ENCODE measurements at places on chromosomes 11 and 22.

DNA sequence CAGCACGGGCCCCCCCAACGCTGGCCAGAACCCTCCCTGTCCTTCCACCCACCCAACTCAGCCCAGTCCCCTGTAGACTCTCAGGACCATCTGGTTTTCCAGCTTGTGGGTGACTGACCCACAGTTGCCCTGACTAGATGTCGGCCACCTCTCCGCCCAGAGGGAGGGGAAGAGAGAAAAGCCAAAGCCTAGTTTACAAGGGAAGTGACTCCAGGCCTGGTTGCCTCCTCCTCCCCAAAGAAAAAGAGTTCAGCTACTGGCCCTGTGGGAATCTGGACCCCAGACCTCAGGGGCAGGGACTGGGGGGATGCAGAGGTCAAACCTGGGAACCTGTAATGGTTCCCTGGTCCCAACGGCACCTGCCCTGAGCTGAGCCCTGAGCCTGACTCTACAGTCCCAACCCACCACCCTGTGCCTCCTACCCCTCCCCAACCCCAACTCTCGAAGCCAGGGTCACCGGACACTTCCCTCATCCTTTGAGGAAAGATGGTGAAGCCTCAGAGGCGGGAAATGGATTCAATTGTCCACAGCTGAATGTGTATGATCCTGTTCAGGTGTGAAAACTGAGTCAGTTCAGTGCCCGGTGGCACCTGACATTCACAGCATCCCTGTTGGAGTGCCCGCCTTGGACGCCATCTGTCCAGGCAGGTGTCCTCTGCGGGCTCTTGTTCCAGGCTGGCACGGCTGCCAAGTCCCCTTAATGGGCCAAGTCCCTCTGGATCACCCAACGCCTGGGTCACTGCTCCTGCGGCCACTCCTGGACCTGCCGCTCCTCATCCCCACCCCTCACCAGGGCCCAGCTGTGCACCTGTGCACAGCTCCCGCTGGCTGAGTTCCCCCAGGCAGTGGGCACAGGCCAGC is 21.0 kb upstream of the WNT7B start:
- DNase-seq = no peak

DNA sequence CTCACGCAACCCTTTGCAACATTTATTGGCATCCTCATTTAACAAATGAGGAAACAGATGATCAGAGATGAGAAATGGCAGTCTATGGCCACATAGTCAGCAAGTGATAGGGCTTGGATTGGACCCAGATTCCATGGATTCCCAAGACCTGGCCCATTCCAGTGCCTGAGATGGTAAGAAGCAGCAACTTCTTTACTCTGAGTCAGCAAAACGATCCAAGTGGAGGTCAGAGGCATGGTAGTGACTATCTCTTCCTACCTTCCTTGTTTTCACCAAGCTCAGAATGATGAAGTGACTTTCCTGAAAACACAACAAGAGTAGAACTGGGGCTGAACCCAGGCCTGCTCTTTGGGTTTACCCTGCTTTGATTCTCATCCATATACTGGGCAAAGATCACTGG is 293.1 kb downstream of the TENM4 start:
- DNase-seq = no peak

DNA sequence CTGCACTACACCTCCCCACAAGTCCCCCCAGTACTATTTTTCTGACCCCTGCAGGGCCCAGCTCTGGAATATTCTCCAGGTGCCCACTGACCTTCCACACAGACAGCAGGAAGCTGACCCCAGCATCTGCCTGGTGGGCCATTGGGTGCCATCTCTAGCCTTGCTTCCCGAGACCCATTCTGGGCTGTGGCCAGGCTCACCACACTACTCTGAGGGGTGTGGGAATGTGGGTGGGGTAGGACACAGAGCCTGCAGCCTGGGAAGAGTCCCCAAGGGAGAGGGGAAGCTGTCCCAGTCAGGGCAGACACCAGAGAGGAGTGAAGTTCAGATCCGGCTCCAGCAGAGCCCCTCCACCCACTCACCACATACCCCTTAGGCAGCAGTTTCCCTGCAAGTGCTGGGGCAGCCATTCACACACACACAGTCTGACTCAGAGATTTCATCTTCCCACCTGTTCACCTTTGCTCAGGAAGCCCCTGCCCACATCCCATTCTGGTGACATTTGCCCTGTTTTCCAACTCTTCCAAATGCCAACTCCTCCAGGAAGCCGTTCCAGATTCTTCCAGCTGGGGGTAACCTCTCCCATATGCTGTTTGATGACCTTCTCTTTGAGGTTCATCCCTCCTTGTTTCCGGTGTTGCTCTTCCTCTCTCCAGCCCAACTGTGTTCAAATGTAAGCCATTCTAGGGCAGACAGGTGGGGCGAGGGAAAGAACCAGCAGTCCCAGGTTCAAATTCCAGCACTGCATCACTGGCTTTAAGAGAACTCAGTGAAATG is 1.9 kb downstream of the SLCO2B1 start:
- no peak for DNase-seq

GRCh38 chr11:114263513-114264170 is 32.6 kb upstream of the NNMT start:
- no peak for DNase-seq

DNA sequence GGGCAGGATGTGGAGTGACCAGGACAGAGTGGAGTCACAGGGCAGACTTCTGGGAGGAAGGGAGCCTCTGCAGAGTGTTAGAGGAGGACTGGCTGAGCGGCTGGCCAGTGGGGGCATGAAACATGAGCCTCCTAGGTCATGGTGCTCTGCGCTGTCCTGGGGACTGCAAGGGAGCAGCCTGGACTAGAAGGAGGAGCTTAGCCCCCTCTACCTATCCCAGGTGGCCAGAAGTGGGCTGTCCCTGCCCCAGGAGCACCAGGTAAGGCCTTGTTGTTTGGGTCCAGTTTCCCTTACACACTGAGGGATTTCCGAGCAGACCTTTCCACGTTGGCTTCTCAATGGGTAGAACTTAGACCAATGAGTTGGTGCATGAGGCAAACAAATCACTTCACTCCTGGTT is 7.4 kb downstream of the PKNOX2 start:
- no peak for DNase-seq

DNA sequence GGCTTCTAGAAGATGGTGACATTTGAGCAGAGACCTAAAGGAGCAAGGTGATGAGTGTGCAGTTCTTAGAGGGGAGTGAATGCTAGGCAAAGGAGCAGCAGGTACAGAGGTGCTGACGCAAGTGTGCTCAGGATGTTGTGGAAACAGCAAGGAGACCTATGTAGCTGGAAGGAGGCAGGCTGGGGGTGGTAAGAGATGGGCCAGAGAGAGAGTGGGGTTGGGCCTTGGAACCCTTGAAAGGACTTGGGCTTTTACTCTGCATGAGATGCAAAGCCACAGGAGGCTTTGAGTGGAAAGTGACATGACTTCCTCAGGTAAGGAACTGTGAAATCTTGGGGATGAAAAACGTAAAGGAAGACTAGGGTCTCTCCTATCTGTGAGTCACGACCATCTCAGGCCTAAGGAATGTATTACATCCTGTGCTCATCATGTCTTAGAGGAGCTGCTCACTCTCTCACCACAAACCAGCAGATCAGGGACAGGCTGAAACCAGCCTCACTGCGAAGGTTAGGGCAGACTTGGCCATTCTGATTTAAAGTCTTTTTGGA is 65.4 kb downstream of the MICAL2 start:
- no peak for DNase-seq

GRCh38 chr22:43698403-43698802 is 113.7 kb downstream of the EFCAB6 start:
- DNase-seq = no peak

GRCh38 chr11:76543006-76543703 is 98.3 kb downstream of the EMSY start:
- no peak for DNase-seq

DNA sequence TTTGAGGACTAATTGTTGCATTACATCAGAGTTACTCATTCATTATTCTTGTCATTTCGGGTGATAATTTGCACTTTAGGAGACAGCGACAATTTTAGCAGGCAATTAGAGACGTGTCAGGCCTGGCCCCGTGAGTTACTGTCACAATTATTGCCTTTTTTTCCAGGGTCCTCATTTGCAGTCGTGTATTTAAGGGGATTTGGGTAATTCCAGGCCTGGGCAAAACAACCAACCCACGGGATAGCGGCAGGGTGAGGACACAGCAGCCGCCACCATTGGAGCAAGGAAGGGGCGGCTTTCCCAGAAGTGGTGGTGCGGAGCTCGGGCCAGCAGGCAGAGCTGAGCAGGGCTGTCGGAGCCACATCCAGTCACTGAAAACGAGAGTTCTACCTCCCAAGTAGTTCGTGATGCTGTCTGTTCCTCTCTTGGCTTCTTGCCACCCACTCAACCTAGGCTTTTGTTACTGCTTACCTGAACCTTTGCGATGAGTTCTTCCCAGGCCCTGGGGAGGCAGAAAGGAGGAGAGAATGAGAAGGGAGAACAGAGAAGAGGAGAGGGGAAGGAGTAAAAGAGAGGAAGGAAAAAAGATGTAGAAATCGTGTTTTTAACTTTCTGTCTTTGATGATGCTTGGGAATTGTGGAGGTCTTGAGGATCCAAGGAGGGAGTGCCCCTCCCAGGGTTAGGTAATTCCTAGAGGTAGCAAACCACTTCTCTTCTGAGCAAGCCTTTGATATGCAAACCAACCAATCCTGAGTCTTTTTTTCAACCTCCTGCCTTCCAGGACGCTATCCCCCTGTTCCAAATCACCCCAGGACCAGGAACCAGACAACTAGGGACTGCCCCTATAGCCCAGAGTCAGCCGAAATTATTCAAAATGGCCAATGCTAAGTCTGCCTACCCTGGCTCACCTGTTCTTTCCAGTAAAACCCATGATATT is 236.1 kb downstream of the MIAT start:
- peak; percentile 40 for DNase-seq

DNA sequence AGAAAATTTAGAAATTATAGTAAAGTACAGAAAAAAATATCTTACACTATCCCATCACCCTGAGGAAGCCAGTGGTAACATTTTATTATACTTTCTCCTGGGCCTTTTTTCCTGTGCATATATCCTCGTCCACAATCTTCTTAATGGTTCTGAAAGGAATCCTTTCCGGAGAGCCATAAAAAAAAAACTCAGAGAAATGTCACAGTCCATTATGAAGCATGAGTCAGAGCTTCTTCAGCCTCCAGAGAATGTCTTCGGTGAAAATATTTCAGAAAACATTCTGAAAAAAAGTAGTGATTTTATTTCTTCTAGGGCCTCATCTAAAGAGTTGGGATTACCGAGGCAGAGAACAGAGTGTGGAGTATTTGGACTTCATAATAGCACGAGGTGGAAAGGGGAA is 163.4 kb downstream of the INSC start:
- DNase-seq = no peak

DNA sequence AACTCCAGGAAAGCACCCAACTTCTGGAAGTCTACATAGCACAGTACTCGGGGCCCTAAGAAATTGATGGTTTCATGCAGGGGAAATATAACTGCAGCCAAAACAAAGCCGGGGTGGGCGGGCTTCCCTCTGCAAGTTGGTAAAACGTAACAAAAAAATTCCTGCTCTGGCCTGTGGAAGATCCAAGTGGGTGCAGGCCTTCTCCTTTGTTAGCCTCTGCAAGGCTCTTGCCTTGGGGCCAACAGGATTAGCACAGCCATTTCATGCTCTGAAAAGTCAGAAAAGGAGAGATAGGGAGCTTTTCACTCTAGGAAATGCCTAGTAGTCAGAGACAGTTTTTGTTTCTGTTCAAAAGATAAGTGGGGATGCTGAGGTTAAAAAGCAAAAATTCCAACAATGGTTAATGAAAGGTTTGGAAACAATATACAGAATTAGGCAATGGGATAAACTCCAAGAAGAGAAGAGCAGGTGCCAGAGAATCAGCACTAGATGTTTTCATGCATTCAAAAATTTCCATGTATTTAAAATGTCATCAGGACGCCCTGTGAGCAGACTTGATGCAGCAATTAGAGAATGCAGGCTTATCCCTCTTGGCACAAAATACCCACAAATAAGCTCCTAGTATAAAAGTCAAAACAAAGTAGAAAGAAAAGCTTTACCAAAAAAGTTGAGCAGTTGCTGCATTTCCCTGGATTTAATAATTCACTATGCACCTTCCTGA is 72.3 kb upstream of the CHRM4 start:
- no peak for DNase-seq

DNA sequence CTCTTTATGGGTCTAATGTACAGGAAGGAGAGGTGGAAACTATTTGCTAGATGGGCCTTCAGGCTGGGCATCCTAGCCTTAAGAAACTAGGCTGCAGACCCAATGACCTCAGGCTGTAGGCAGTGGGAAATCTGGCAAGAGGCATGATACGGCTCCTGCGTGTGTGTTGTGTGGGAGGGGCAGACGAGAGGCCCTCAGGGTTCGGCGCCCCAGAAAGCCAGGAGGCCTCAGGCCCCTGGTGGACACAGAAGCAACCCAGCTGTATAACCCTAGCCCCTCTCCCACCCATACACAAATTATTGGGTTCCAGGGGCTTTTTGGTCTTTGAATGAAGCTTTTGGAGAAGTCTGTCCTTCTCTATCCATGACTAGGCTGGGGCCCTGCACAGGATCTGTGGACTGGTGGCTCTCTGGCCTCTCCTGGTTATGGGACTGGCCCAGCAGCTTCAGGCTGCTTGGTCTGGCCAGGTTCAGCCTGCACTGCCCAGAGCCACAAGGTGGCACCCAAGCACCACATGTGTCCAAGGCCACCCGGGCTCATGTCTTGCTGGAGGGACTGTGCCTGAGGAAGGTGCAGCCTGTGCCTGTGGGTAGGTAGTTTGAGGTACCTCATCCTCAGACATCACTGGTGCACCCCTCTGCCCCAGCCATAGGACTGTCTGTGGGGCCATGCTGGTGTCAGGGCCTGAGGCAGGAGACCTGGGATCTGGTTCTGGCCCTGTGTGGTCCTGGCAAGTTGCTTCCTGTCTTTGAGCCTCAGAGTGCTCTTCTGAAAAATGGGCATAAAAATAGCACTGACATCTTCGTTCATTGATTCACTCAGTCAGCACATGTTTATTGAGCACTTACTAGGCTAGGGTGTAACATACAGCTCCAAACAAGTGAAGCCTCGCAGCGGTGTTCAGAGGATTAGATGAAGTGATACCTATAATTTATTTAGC is 87.5 kb downstream of the RRM1 start:
- DNase-seq = no peak

DNA sequence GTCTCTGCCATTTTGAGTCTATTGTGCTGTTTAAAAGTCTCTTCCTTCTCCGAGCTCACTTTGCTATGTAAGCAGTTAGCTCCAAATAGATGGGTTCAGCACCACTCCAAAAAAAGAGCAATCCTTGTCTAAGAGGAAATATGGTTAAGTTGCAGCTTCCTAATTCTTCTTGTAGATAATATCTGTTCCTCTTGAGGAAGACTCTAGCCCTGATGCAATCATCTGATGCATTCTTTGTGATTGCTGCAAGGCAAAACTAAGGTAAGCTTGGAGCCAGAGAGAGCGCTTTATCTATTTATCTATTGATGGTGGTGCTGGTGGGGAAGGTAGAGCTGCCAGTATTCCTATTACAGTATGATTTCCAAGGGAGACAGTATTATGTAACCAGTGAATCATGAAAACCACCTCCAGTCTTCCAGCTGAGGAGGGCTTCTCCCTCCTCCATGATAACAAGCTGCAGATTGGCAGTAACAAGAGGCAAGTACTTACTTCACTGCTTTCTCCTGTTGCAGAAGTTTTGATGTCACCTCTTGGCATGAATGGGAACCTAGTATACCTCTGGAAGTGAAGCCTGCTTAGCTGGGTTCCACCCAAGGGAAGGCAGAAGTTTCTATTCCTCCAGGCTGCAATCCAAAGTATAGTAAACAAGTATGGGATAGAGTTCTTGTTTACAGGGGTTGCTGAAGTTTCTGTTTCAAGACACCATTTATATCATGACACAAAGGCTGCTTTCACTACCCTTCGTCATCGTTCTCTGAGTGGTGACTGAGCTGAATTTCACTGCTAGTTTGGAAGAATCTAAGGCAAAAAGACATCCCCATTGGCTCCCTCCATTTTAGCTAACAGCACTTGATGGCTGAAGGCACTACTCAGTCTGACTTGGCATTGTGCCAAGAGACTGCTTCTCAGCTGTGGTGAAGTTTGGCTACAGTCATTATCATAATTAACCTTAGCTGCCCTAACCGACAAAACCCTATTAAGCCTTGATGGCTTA is 49.7 kb downstream of the FDX1 start:
- DNase-seq = no peak
